GM23338 (cell line): ENCODE measurements at places on chromosomes 5 and 9. TPM values are rescaled to one million over a fixed set of nuclear protein-coding genes. Genes with fewer than 3 reads are reported as not detected.

Gene ASTN2
- total RNA-seq: 22.1 and 24.6 TPM in 2 replicates

Gene EDIL3
- total RNA-seq: 59.9 and 61.9 TPM in 2 replicates

Gene GRIN1
- 2.1 and 5.5 TPM in 2 replicates for total RNA-seq

Gene PRSS3
- 2.5 and 4.2 TPM in 2 replicates for total RNA-seq

DNA sequence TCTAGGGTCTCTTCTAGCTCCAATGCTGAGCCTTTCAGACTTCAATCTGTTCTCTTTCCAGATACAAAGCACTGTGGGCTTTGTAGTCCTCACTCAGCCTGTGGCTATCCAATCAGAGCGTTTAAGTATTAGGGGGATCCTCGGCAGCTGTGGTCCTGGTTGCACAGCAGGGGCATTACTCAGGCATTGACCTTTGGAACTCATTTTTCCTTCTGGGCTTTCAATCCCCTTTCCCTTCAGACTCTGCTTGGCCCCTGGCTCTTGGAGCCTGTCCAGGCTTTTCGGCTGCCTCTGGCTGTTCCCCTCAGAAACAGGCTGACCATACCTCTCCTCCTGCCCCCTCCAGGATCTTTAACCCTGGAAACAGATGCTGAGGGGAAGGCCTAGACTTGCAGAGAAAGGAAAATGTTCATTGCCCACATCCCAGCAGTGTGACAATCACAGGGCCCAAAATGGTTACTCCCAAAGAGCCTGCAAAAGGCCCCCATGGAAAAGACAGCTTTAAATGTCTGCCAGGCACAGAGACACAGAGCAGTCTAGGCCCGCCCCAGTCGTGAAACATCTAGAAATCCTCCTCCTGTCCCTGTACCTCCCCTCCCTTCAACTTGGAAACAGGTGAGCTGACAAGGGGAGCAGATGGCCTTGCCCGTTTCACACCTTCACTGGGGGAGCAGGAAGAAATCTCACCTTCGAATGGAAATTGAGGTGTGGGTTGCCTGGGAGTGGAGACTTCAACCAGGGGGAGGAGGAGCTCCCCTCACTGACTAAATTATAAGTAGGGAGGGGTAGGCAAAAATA lies 13.7 kb downstream of the C1QTNF2 start:
- no peak overlapping the region for H3K27ac ChIP-seq
- H3K4me3 ChIP-seq: no peak overlapping the region
- H3K27me3 ChIP-seq: no peaks in the 10 kb centered on the region

- no peak for DNase-seq
- peaks cover 28% of the 10 kb centered on the region for H3K4me1 ChIP-seq
- H3K4me3 ChIP-seq: no peak overlapping the region
- no peak overlapping the region for H3K27ac ChIP-seq
- H3K36me3 ChIP-seq: no peaks in the 10 kb centered on the region; the same call in 1 of the 2 replicates
These were observed 204.9 kb downstream of the GABBR2 start for GRCh38 chr9:98503867-98504266.

DNA sequence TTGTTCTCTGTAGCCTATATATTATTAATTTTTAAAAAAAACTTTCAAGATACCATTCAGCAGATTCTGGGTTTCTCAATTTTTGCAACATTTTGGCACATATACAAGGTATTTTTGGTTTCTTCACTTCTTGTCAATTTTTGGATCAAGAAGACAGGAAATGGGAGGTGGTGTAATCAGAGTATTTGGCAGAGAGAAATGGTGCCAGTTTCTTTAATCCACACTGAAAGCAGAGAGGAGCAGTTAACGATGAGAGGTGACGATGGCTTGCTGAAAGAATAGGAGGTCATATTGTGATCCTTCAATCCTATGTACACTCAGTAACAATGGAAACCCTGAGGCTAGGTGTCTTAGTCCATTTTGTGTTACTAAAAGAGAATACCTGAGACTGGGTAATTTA lies 16.4 kb downstream of the NNT start:
- no peaks in the 10 kb centered on the region for H3K27me3 ChIP-seq
- H3K4me3 ChIP-seq: no peak overlapping the region
- no peaks in the 10 kb centered on the region for H3K4me1 ChIP-seq
- H3K27ac ChIP-seq: no peak overlapping the region
- H3K36me3 ChIP-seq: no peaks in the 10 kb centered on the region
- DNase-seq: no peak

GRCh38 chr9:2789355-2789754 lies 54.5 kb downstream of the PUM3 start:
- H3K36me3 ChIP-seq: peaks cover 58% of the 10 kb centered on the region
- H3K4me3 ChIP-seq: no peak overlapping the region
- no peak overlapping the region for H3K27ac ChIP-seq
- H3K27me3 ChIP-seq: no peaks in the 10 kb centered on the region
